ENCODE measurements at places on chromosomes 7 and 10. TPM values are rescaled to one million over a fixed set of nuclear protein-coding genes. Genes with fewer than 3 reads are reported as not detected.

GRCh38 chr10:82722273-82722672 is 847.3 kb downstream of the NRG3 start:
- H3K4me3 ChIP-seq, result no peak overlapping the region
- H3K27ac ChIP-seq, result no peak overlapping the region
- DNase-seq, result no peak
- H3K4me1 ChIP-seq, result no peaks in the 10 kb centered on the region
- no peaks in the 10 kb centered on the region for H3K36me3 ChIP-seq

Gene MTURN
- 57.1 TPM for total RNA-seq

- H3K27me3 ChIP-seq, result no peaks in the 10 kb centered on the region
- peak; percentile 74 for DNase-seq
These were observed 1.7 kb downstream of the CREB3L2 start for GRCh38 chr7:138000081-138000701.

- no peaks in the 10 kb centered on the region for H3K27me3 ChIP-seq
- no peak overlapping the region for H3K27ac ChIP-seq
- no peak overlapping the region for H3K4me3 ChIP-seq
- no peak for DNase-seq
- H3K36me3 ChIP-seq, result no peaks in the 10 kb centered on the region
These were observed 535.5 kb downstream of the GPAM start for GRCh38 chr10:111648046-111648445.

DNA sequence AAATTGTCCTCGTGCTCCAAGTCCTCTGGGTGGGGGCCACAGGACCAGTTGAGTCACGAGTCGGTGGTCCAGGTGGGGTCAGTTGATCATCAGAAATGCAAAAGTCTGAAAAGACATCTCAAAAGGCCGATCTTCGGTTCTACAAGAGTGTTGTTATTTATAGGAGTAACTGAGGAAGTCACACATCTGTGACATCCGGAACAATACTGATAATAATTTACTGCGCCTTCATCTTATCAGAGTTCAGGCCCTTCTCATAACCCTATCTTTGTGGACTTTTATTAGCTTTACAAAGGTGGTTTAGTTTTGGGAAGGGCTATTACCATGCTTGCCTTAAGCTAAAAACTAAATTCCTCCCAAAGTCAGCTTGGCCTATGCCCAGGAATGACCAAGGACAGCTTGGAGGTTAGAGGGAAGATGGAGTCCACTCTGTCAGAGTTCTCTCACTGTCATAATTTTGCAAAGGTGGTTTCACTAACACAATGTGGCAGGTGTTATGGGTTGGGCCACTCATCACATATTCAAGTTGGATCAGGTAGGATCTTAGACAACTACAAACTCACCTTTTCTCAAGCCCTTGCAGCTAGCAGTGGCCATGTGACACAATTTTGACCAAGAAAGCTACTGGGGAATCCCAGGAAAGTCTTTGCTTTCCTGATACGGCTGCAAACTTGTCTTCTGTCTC is 54.7 kb upstream of the CHST3 start:
- no peak for DNase-seq
- no peak overlapping the region for H3K4me3 ChIP-seq
- no peaks in the 10 kb centered on the region for H3K27me3 ChIP-seq
- no peaks in the 10 kb centered on the region for H3K36me3 ChIP-seq
- H3K27ac ChIP-seq, result no peak overlapping the region
- H3K4me1 ChIP-seq, result peaks cover 4% of the 10 kb centered on the region

Gene CYP26C1
- not detected for total RNA-seq

GRCh38 chr10:64726466-64726865 is 1205.3 kb downstream of the REEP3 start:
- no peak overlapping the region for H3K27ac ChIP-seq
- no peaks in the 10 kb centered on the region for H3K36me3 ChIP-seq
- H3K4me3 ChIP-seq, result no peak overlapping the region
